NCI-H524 treated with DMSO at 0.1 percent for 48 hours (cell line): ENCODE measurements at places on chromosomes 13 and 19.

- no peak for DNase-seq
Observed at GRCh38 chr13:100341327-100341726, 247.3 kb downstream of the GGACT start.

- no peak for DNase-seq
Observed at GRCh38 chr13:40565282-40566148, 100.9 kb downstream of the FOXO1 start.

- DNase-seq: no peak
Observed at GRCh38 chr19:12838182-12838885, at the start of gene MAST1. Gene MAST1 (plus strand): TSS chr19:12838515. CDS start chr19:12838573, 58 bp downstream.

GRCh38 chr13:72205773-72206172 lies 338.8 kb upstream of the DACH1 start:
- DNase-seq: no peak

GRCh38 chr19:31532034-31532433 lies 182.8 kb upstream of the TSHZ3 start:
- DNase-seq: no peak

DNA sequence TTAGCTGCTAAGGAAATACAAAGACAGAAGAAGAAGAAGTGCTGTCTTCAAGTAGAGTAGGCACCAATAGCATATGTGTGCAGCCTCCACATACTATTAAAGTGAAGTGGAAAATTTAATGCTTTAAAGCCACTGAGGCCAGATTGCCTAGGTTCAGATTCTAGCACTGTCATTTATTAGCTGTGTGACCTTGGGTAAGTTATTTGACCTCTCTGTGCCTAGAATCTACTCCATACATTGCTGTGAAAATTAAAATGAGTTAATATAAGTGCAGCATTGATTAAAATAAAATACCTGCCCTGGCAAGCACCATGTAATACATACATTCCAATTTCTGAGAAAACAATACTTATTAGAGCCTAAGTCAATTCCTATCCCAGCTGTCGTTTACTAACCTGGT lies 110.5 kb downstream of the FRY start:
- no peak for DNase-seq

GRCh38 chr13:24664726-24665409 lies 15.3 kb upstream of the ATP12A start:
- DNase-seq: no peak

DNA sequence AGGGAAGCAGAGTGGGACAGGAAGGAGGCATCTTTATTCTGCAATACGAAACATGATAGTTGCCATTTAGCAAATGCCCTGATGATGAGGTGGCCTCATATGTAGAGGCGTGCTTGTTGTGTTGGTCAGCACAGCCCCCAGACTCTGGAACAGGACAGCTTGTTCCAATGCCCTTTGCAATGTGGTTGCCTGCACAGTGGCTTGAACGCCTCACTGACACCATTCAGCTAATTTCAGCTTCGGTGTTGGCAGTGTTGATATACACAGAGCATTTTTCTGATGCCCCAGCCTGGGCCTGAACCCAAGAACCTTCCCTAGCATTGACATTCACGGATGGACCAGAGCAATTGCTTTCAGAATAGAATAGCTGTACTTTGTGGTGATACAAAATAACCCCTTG lies 133.3 kb downstream of the HS6ST3 start:
- DNase-seq: no peak

DNA sequence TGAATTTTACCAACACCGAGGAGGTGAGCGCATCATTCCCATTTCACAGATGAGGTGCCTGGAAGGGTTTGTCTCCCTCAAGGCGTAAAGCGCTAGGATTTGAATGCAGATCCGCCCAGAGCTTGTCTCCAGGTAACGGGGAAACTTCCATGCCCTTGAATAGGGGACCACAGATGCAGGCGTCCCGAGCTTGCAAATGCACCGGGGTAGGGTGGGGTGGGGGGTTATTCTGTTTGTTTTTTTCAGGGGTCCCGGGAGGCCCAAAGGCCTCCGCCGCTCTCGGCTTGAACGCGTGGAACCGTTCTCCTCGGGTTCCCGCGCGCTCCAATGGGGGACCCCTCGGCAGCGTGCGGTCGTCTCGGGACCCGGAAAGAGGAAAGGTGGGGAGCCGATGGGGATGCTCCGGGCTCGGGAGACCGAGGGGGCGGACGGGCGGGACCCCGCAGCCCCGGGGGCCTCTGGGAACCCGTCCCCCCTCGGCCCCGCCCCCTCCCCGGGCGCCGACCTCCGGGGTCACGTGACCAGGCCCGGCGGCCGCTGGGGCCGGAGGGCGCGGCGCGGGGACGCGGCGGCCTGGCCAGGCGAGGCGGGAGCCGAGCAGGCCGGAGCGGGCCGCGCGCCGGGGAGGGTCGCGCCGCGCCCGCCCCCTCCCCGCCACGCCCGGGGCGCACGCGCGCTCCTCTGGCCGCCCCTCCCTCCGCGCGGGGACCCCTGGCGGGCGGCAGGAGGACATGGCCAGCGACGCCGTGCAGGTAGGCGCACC lies at the start of gene PKN1:
Gene PKN1, plus strand, starts transcription at position 516 of the 763 bp plus-strand sequence. Its CDS starts 216 bp downstream, at position 732.
- DNase-seq: no peak

GRCh38 chr13:78468621-78469020 lies 134.7 kb downstream of the POU4F1 start:
- no peak for DNase-seq

DNA sequence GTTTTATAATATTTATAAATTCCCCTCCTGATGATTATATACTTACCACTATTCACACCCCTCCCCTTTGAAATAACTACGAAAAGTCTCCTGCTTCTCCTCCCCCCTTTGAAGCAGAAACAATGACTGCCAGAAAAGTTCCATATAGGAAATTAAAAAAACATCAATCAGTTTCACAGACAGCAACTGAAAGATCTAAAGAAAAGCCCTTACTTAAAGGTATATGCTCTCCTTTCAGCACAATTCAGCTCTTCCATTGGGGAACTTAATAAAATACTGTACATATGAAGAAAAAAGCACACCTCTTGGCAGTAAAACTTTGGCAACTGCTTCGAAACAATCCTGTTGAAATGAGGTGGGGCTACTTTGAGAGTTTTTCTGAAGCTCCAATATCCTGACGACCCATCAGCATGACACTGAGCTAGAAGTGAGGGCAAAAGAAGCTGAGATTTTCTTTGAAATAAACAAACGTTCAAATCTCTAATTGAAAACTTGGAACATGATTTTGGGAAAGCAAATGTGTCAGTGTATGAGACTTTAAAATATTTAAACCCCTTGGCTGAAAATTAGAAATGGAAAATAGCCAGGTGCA lies 147.6 kb upstream of the RXFP2 start:
- DNase-seq: no peak

GRCh38 chr19:40147338-40147692 lies 43.9 kb upstream of the MAP3K10 start:
- DNase-seq: no peak

GRCh38 chr19:4636151-4636717 lies 3.1 kb upstream of the TNFAIP8L1 start:
- DNase-seq: no peak

- DNase-seq: no peak
Observed at GRCh38 chr13:47621931-47622330, 379.1 kb downstream of the SUCLA2 start.

GRCh38 chr19:5481957-5482356 lies 26.7 kb downstream of the ZNRF4 start:
- DNase-seq: no peak

DNA sequence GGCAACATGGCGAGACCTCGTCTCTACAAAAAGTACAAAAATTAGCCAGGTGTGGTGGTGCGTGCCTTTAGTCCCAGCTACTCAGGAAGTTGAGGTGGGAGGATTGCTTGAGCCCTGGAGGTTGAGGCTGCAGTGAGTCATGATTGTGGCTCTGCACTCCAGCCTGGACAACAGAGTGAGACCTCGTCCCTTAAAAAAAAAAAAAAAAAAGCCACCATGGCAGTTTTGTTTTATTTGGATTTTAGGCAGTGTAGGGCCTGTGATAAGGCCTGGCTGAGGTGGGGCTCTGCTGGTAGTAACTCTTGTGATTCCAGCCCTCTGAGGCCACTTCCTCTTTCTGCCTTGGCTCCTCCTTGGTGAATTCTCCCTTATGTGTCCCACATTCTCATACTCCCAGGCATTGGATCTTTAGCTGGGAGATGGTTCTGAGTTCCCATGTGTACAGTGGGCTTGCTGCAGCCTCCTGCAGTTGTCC lies 39.2 kb downstream of the GATAD2A start:
- DNase-seq: no peak

- no peak for DNase-seq
Observed at GRCh38 chr19:53553865-53554791, 16.2 kb downstream of the ZNF331 start.

- no peak for DNase-seq
Observed at GRCh38 chr19:47315125-47315821, 5.6 kb downstream of the C5AR1 start.

- no peak for DNase-seq
Observed at GRCh38 chr13:68023838-68024581, 793.9 kb upstream of the PCDH9 start.

GRCh38 chr13:41767801-41768200 lies 193.1 kb downstream of the VWA8 start:
- DNase-seq: no peak

- no peak for DNase-seq
Observed at GRCh38 chr13:105219651-105220050, 1315.8 kb downstream of the EFNB2 start.

- no peak for DNase-seq
Observed at GRCh38 chr13:63396746-63397145, 1981.1 kb upstream of the PCDH20 start.

GRCh38 chr19:11346104-11346940 lies at the start of the genes CCDC159 and TMEM205:
Gene CCDC159 (plus strand): TSS chr19:11346519. CDS start chr19:11346607, 88 bp downstream.
Gene TMEM205 (minus strand): TSS chr19:11346268. CDS start chr19:11345619, 649 bp downstream.
- peak; percentile 98 for DNase-seq

DNA sequence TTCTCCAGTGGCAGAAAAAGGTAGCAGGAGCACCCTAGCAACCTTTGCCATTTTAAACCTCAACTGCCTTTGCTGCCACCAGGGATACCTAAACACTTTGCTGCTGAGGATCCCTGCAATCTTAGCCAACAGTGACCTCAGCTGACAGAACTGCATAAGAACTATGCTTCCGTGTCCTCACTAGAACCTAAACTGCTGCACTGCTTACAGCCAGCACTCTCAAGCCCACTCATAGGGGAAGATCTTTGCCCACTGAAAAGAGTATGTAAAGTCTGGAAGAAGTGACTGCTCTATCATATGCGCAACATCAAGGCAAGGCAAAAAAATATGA lies 270.0 kb upstream of the PCDH20 start:
- no peak for DNase-seq

DNA sequence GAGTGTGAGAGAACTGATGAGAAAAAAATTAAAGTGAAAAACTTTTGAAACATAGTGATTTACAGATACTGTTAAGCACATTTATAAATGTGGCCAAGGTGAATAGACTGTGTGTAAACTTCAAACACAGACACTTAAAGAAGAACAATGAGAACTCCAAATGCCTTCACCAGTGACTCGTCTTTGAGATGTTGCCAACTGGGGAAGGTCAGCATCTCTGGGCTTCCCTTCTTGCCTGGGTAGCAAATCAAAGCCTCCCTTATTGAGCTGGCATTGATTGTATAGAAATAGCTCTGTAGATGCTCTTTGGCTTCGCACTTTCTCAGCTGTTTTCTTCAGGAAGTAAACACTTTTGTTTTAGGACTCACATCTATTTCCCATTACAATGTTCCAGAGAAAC lies 177.3 kb upstream of the SGCG start:
- DNase-seq: no peak

DNA sequence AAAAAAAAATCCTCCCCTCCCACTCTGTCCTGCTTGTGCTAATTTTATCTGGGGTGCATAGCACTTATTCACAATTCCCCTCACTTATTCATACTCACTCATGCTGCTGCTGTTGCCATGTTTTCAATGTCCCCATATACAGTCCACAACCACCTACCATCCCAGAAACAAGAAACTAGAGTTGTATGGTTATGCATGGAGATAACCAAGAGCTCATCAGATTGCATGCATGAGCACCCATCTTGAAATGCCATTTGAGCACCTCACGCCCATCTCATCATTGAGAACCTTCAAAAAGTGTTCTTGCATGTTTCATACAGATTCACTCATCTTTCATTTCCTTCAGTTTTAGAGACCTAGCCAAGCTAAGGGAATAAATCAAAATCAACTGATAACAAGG lies 15.1 kb upstream of the N4BP2L2 start:
- no peak for DNase-seq

- no peak for DNase-seq
Observed at GRCh38 chr19:1264801-1265614, 4.1 kb upstream of the CIRBP start.

DNA sequence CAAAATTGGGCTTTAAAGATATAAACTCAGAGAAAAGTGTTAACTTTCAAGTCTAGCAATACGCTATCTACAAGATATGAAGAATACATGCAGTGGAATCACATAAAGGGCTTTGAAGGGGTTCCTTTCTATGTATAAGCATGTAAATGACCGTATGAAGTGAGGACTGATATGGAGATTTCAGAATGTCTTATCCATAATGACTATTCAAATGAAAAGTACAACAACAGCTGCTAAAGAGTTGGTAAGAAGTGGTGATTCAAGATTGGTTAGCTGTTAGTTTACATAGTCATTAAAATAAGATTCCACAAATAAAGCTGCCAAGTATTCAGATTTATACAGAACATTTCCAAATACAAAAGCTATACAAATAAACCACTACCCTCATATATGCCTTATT lies 153.4 kb upstream of the STARD13 start:
- DNase-seq: no peak

GRCh38 chr19:48330012-48330681 lies 4.8 kb downstream of the EMP3 start:
- DNase-seq: peak; percentile 87

- DNase-seq: no peak
Observed at GRCh38 chr13:100497389-100497788, 91.2 kb downstream of the GGACT start.

DNA sequence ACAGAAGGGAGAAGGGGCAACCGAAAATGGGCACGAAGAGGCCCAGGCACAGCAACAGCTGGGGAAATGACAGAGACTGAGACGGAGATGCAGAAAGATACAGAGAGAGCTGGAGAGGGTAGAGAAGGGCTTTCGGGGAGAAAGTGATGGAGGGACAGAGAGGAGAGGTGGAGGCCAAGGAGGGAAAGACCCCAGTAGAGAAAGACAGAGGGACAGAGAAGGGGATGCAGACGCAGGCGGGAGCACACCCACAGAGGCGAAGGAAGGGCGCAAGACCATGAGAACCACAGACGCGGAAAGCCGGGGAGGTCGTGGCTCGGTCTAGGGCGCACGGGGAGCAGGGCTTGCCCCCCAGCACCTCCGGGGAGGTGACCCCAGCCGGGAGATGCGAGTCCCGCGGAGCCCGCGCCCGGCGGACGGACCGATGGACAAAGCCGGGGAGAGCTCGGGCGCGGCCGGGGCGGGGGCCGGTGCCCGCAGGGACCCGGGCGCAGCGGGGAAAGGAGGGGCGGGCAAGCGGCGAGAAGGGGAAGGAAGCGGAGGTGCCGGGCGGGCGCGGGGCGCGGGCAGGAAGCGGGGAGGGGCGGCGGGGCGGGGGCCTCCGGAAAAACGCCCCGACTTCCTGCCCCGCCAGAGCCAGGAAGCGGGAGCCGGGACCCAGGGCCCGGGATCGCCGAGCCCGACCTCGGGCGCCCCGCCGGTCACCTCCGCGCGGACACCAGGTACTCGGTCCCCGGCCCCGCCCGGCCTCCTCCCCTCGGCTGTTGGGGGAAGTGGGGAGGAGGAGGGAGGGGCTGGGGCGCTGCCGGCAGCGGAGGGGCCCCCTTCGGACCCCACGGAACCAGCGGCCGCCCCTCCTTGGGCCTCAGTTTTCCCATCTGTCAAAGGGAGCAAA lies at the start of gene ARHGEF1:
Gene ARHGEF1, plus strand, starts transcription at position 617 of the 895 bp plus-strand sequence. CDS start 4,899 bp downstream, outside the sequence.
- DNase-seq: no peak
